ENCODE measurements at places on chromosomes 2 and 18. TPM values are rescaled to one million over a fixed set of nuclear protein-coding genes. Genes with fewer than 3 reads are reported as not detected.
A peak's percentile ranks its signal among the peaks of the same experiment; 100 is the strongest.

- no peak for DNase-seq
Measured at GRCh38 chr18:63238693-63239075, 80.9 kb downstream of the BCL2 start.

GRCh38 chr2:84038866-84039265 lies 420.2 kb downstream of the SUCLG1 start:
- no peak for DNase-seq

GRCh38 chr2:158553257-158553656 lies 96.5 kb downstream of the PKP4 start:
- no peak for DNase-seq

DNA sequence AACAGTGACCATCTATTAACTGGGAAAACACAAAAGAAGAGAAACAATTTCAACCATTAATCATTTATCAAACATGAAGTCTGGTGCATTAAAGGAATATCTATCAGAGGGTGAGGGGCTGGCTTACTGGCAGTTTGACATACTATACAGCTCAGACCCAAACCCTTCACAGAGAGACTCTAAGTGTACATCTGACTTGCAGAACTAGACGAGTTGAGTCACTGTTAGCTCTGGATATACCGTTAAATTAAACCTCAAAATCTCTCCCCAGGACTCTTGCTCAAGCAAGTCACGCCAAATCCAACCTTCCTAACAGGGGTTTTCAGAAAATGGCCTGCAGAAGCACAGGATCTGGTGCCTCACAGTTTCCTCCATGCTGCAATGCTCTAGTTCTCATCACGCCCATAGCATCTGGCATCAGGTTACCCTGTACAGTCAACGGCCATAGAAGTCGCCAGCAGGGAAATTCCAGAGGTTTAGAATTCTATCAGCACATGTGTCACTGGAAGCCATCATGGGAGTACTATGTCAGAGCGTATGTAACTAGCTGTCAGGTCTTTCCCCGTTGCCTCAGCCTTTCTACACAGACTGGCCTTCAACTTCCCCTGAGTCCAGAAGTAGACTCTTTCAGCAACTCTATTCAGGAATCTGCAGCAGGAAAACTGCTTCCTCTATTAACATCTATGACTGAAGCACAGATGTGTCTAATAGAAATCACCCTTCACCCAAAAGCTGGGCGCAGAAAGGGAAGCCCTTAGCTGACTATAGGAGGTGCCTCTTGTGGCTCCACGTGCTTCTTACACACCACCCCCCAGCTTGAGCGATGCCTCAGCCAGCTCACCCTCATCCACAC lies 9.3 kb downstream of the TGOLN2 start:
- peak; percentile 50 for DNase-seq

Gene BOLL
- total RNA-seq = 0.28 TPM

GRCh38 chr2:218081695-218082094 lies 12.6 kb downstream of the RUFY4 start:
- no peak for DNase-seq

- DNase-seq = peak; percentile 37
Measured at GRCh38 chr2:148067801-148068200, 46.9 kb downstream of the MBD5 start.

Gene AQP12A
- total RNA-seq = not detected

- DNase-seq = peak; percentile 65
Measured at GRCh38 chr2:70133491-70134322, 46.4 kb downstream of the PCBP1 start.

- DNase-seq = no peak
Measured at GRCh38 chr2:63651861-63652651, 63.3 kb downstream of the MDH1 start.

GRCh38 chr18:42105394-42105793 lies 150.4 kb downstream of the PIK3C3 start:
- no peak for DNase-seq

Gene KCTD1
- 23.1 TPM for total RNA-seq

GRCh38 chr2:59083075-59083828 lies 842.1 kb upstream of the FANCL start:
- no peak for DNase-seq

GRCh38 chr2:42752314-42752713 lies 11.6 kb downstream of the OXER1 start:
- no peak for DNase-seq

- DNase-seq = no peak
Measured at GRCh38 chr2:111967018-111967417, 68.6 kb downstream of the MERTK start.

DNA sequence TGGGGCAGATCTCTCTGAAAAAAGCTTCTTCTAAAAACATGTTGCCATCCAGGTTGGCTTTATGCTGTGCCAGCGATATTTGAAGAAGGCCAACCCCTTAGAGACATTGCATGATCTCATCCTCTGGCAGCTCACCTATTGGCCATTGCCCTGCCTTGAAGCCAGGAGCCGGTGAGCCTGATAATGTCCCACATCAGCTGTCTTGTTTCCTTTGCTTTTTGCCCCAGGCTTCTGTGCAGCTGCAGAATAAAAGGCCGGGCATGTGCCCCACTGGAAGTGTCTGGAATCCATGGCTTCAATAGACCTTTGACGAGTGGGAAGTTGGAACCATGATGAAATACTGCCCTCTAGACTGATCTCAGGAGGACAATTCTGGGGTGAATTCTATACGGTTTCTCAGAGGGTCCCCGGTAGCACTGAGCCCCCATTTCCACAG lies 523.5 kb upstream of the ZEB2 start:
- DNase-seq = no peak

Gene MC5R
- not detected for total RNA-seq

Gene SCYGR5
- not detected for total RNA-seq

DNA sequence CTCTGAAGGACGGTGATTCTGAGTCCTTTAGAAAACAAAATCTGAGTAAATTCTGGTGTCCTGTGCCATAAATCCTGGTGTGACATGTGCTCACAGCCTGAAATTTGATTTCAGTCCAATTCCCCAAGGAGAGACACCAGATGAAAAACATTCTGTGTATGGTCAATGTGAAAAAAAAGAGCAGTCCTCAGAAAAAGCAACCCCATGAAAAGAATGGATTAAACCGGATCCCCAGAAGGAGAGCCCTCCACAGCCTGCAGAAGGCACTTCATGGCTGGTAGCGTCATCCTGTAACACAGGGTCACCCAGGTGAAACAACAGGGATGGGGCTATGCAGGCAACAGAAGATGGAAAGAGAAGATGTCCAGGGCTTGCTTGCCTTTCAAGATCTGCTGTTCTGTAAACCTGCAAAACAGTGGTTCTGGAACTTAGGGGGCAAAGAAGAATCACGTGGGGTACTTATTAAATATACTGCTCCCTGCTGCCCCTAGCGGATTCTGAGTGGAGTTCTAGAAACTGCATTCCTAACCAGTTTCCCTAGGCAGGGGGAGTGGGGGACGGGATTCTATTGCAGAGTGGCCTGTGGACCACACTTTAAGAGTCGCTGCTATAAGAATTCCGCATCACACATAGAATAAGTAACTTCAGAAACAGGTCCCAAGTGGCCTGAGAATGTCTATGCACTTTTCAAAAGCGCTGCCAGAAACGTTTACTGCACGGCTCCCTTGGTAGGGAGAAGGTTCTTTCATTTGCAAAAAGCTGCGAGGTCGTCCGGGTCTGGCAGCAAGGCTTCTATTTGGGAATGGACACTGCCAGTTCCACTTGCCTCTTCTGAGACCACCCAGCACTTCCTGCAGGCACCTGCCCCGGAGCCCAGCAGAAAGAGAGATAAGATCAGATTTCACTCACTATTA lies 118.9 kb upstream of the ARL5A start:
- DNase-seq = peak; percentile 27

Gene RPL31
- 458 TPM for total RNA-seq

GRCh38 chr2:126463892-126464674 lies 191.9 kb upstream of the GYPC start:
- no peak for DNase-seq

Gene OTOF
- not detected for total RNA-seq

- no peak for DNase-seq
Measured at GRCh38 chr2:133039531-133039930, 369.5 kb upstream of the LYPD1 start.

Gene MYO5B
- 16.7 TPM for total RNA-seq

- DNase-seq = no peak
Measured at GRCh38 chr2:211923019-211923418, 615.6 kb downstream of the ERBB4 start.

Gene SERPINB11
- total RNA-seq = not detected

DNA sequence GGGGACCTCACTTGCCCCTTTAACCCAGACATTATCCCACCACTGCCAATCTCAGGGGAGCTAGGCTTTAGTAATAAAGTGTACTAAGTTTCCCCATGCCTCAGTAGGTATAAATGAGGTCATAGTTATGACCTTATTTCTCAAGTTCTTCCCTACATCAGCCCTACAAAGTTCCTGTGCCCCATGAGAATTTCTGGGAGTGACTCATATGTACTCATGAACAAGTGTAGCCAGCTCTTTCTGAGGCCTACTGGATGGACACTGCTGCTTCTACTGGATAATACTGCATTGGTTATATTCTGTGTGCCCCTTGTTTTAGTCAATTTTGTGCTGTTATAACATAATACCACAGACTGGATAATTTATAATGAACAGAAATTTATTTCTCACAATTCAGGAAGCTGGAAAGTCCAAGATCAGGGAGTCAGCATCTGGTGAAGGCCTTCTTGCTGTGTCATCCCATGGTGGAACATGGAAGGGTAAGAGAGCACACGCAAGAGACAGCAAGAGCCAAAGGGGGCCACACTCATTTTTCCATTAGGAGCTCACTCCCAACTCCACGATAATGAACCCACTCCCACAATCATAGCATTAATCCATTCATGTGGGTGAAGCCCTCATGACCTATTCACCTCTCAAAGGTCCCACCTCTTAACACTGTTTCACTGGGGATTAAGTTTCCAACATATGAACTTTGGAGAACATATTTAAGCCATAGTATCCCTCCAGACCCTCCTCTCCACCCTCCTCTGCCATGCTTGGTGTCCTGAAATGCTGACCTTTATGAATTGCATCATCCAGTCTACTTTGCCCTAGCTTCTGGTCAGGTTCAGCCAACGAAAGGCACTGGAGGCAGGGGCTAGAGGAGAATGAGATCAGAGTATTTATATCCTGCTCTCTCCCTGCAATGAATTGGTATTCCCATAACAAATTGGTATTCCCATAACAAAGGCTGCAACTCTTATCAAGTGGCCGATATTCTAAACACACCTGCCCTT lies 25.4 kb upstream of the ST3GAL5 start:
- no peak for DNase-seq

Gene C2orf92
- total RNA-seq = 6.7 TPM

DNA sequence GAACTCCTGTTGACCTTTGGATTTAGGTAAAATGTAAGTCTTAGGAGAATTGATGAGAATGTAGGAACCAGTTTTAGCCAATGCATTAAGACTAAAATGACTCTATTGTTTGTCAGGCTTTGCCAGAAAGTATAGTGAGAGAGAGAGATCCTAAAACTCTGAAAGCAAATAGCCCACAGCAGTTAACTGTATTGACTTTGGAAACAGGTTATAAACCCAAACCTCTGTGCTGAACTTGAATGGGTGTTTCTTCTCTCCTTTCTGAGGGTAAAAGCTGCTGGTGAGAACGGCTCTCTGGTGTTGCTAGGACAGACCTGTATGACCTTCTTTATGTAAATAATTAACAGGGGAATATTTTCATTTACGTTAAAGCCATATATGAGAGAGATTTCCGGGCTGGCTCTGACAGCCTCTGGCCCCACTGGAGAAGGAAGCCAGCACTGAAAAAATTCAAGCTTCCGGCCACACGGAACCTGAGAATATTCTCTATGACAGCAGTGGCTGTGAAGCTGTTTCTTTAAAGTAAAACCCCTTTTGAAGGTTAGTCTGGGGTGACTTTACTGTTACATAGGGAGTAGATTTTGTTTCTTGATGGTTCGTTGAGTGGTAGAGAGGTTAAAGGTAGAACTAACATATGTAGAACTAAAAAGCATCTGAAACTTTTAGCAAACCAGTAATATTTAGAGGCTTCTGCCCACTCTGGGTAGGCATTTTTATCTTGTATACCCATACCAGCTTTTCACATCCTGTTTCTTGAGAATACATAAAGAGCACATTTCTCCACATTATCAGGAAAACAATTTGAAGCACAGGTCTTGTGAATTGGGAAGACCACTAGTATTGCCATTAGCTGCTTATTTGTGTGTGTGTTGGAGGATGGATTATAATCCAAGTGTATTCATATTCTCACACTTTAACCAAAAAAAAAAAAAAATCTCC lies 123.8 kb downstream of the SPTBN1 start:
- DNase-seq = no peak

DNA sequence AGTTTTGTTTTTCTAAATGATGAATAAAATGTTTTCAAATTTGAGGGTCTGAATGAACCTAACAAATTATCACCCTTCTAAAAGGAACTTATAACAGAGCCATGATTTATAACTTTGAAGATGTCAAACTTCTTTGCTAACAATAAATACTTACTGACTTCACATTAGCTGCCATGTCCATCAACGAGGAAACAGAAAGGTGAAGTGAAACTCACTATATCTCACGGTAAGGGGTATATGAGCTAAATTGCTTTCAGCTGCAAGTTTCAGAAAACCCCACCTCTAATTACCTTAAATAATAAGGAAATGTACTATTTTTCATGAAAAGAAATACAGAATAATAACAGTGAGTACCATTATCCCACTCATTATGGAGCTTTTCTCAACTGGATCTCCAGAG lies 350.8 kb upstream of the NT5C1B start:
- no peak for DNase-seq

Gene MDH1B
- total RNA-seq = 4.7 TPM

DNA sequence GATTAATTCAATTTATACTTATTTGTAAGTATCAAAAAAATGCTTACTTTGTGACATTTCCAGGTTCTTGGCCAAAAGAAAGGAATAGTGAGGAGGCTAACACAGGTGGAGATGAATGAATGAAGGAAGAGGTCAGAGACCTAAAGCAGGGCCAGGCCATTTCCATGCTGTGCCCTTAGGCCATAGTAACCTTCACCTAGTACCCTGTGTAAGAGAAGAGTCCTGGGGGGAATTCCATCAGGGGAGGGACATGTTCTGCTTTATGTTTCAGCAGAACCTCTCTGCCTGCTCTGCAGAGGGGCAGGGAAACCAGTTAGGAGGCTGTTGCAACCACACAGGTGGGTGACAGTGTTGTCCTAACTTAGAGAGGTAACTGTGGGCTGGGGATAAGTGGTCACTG lies 204.2 kb upstream of the CDH20 start:
- no peak for DNase-seq

DNA sequence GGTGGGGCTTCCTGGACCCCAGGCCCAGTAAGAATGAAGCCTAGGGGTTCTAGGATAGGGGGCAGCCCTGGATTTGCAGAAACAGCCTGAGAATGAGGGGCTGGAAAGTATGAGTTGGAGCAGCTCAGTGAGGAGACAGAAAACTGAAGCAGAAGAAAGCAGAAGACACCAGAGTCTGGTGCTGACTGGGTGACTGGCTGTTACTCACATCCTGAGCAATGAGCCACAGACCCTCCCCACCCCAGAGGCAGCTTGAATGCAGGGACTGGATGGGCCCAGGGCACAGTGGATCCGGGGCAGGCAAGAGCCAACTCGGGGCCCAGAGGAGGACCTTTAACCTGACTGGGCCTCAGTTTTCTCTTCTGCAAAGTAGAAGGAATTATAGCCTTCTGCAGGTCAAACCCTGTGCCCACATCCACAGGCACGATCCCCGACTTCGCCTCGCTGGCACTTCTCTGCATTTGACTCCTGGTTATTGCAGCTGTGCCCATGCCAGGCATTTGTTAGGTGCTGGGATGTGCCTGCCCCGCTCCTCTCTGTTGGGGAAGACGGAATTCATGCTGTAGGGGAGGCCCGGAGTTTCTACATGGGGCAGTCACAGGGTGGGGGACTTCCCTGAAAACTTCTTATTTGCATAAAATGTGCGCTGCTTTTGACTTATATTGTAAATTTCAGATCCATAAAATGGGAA lies 8.5 kb downstream of the STEAP3 start:
- DNase-seq = no peak

Gene ALK
- total RNA-seq = 0.88 TPM

Gene RAB6C
- total RNA-seq = not detected
